Tracheal epithelial cell (primary cell): ENCODE measurements at places on chromosomes 16 and 17. TPM values are rescaled to one million over a fixed set of nuclear protein-coding genes. Genes with fewer than 3 reads are reported as not detected.

IL21R gene
- 0.21 TPM in 1 of 2 replicates, not detected in the other for total RNA-seq

TAT gene
- under 0.01 TPM in 1 of 2 replicates, not detected in the other for total RNA-seq

SLC46A1 gene
- 6.3 and 12.6 TPM in 2 replicates for total RNA-seq

ASPA gene
- total RNA-seq, result not detected in 2 replicates

RGS11 gene
- total RNA-seq, result not detected in 2 replicates

KCNJ16 gene
- total RNA-seq, result 0.21 and 17.1 TPM in 2 replicates

CYTH1 gene
- total RNA-seq, result 27.1 and 34.2 TPM in 2 replicates

IRX5 gene
- total RNA-seq, result 2.7 and 10.4 TPM in 2 replicates

CSH2 gene
- total RNA-seq, result not detected in 2 replicates

PPP1R1B gene
- under 0.01 and 0.43 TPM in 2 replicates for total RNA-seq

CDK3 gene
- total RNA-seq, result 0.21 and 1.2 TPM in 2 replicates

KNOP1 gene
- 9.4 and 10.0 TPM in 2 replicates for total RNA-seq

HSD17B2 gene
- 27.5 and 105 TPM in 2 replicates for total RNA-seq

NKD1 gene
- under 0.01 and 0.43 TPM in 2 replicates for total RNA-seq

CRYBA1 gene
- total RNA-seq, result not detected in 2 replicates

GJC1 gene
- total RNA-seq, result under 0.01 and 12.3 TPM in 2 replicates

QRICH2 gene
- 1.3 and 4.1 TPM in 2 replicates for total RNA-seq

CORO6 gene
- total RNA-seq, result 0.43 and 0.96 TPM in 2 replicates

CUEDC1 gene
- 5.8 and 6.0 TPM in 2 replicates for total RNA-seq

C16orf96 gene
- total RNA-seq, result under 0.01 TPM in 1 of 2 replicates, not detected in the other

MMD gene
- total RNA-seq, result 7.2 and 21.2 TPM in 2 replicates

SDF2 gene
- total RNA-seq, result 51.1 and 56.1 TPM in 2 replicates

NRN1L gene
- 1.7 TPM in 1 of 2 replicates, not detected in the other for total RNA-seq

KRTAP1-5 gene
- total RNA-seq, result 0.24 TPM in 1 of 2 replicates, not detected in the other

HOXB13 gene
- 0.24 TPM in 1 of 2 replicates, not detected in the other for total RNA-seq

HOXB1 gene
- total RNA-seq, result not detected in 2 replicates

TPSG1 gene
- total RNA-seq, result not detected in 2 replicates

C17orf78 gene
- total RNA-seq, result not detected in 2 replicates

KRTAP2-3 gene
- total RNA-seq, result 2.9 TPM in 1 of 2 replicates, not detected in the other

ALOX12 gene
- total RNA-seq, result 0.24 TPM in 1 of 2 replicates, not detected in the other

RNU2-1 gene
- total RNA-seq, result not detected in 2 replicates

WDR59 gene
- 6.4 and 12.0 TPM in 2 replicates for total RNA-seq

CDH3 gene
- total RNA-seq, result 536 and 1,334 TPM in 2 replicates

KRT31 gene
- total RNA-seq, result 0.24 TPM in 1 of 2 replicates, not detected in the other

ALOX15B gene
- total RNA-seq, result 53.3 and 97.1 TPM in 2 replicates

KRTAP16-1 gene
- total RNA-seq, result not detected in 2 replicates

DNAH3 gene
- total RNA-seq, result 0.21 TPM in 1 of 2 replicates, not detected in the other

KRT27 gene
- total RNA-seq, result not detected in 2 replicates

CASKIN2 gene
- 2.3 and 3.9 TPM in 2 replicates for total RNA-seq

TMEM238L gene
- total RNA-seq, result not detected in 2 replicates

DNASE1 gene
- total RNA-seq, result 7.5 and 8.7 TPM in 2 replicates

ACSM2A gene
- total RNA-seq, result not detected in 2 replicates

UTS2R gene
- total RNA-seq, result not detected in 2 replicates

HASPIN gene
- total RNA-seq, result 0.43 and 2.2 TPM in 2 replicates

CRYM gene
- total RNA-seq, result 0.64 and 1.2 TPM in 2 replicates

CA10 gene
- total RNA-seq, result 0.24 TPM in 1 of 2 replicates, not detected in the other

PPY gene
- not detected in 2 replicates for total RNA-seq
